ENCODE measurements at places on chromosomes 2 and 18.

DNA sequence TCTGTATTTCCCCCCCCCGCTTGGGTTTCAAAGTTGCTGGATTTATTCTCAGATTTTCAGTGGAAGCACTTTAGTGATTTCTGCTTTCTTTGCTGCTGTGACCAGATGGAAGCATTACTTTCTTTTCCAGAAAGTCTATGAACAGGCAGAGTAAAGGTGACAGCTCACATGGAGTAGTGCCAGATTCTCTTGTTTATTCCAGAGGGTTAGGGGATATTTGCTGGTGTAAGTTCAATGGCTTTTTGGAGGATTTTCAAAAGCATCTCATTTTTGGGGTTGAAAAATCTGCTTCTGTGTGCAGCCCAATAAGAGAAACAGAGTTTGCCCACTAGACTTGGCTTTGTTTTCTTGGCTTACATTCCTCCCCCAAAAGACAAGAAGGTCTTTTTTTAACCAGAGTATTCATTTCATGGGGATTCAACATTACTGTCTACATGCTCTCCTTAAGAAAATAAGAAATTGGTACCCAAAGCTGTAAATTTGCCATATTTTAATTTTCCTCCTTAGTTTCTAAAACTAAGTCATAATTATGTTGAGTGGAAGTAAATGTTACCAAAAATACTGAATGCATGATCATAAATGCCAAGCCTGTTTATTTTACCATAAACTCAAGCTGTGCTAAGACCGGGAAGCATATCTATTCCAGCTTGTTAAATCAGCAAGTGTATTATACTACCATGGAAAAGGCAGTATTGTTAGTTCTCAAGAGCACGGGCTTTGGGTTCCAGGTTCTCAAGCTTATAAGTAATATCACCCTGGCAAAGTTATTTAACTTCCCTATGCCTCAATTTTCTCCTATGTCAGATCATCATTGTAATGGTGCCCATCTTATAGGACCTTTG, 557.2 kb downstream of the CPS1 start:
- DNase-seq = no peak

DNA sequence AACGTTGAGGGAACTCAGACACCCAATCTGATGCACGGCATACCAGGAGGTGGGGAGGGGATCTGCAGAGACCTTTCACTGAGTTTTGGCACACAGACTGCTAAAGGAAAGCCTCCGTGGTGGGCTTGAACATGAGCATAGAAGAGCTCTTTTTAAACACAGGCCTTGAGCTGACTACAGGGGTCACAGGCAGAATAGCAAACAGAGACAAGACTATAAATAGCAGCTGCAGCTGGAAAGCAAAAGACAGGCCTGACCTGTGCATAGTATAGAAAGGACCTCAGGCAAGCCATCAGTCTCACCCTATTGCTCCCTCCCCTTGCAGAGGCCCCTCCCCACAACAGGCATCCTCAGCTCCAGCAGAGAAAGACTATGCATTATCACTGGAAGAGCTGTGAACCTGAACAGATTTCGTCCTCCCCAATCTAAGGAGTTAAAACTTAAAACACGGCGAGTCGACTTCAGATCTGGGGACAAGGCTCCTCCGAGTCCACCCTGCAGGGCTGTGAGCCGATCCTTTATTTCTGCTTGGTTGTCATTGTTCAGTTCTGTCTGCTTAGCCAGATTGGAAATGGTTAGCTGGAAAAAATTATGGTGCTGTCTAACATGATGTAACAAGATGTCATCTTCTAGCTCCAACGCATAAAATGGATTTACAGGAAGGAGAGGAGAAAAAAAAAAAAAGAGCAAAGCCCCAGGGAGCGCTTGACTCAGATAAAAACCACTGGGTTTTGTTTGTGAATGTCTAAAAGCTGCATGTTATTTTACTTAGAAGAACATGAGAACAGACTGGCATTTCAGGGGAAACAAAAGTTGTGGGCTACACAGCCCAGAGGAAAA, 25.2 kb upstream of the LCLAT1 start:
- DNase-seq = no peak

GRCh38 chr18:77170890-77171410, 38.4 kb upstream of the MBP start:
- no peak for DNase-seq

DNA sequence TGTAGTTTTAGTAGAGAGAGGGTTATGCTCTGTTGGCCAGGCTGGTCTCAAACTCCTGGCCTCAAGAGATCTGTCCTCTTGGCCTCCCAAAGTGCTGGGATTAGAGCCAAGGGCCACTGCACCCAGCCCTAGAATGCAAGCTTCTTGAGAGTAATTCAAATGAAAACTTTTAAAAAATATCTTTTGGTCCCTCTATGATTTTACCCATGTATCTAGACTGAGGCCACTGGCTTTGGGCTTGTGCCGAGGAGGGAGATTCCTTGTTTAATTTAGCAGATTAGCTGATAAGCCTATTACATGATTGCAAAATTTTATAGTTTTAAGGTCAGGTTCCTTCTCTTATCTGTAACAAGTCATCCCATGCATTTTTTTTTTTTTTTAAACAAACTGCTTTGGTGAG, 59.5 kb upstream of the CCDC195 start:
- no peak for DNase-seq

DNA sequence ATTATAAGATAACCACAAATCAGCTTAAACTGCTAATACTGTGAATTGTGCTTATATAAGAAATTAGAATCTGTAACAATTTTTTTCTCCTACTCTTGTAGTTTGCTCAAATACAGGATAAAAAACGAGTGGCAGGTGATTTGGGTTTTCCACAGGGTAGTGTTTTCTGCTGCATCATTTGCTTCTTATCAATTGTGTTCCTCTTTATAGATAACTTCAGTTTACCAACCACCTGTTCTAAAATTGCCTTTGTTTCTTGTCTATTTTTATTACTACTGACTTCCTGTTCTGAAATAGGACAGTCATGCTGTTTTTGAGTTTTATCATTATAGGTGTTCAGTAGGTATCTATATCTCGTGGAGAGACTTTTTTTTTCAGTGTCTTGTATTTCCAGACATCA, 56.9 kb downstream of the MFSD6 start:
- no peak for DNase-seq

DNA sequence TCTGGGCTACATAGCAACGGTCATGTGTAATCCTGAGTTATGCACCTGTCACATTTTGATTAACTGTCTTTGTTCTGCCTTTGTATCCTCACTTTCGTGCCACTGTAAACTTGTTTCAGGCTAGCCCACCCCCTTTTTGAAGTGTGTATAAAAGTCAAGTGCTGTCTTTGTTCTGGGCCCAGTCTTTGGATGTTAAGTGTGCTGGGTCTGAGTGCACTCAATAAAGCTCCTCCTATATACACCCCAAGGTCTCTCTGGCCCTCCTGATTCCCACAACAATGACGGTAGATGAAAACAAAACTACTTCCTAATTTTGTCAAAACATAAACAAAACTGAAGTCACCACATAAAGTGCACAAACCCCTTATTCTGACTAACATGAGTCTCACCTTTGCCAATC, 633.4 kb downstream of the DSC3 start:
- DNase-seq = no peak

GRCh38 chr2:68302281-68302875, 17.4 kb downstream of the CNRIP1 start:
- DNase-seq = no peak

DNA sequence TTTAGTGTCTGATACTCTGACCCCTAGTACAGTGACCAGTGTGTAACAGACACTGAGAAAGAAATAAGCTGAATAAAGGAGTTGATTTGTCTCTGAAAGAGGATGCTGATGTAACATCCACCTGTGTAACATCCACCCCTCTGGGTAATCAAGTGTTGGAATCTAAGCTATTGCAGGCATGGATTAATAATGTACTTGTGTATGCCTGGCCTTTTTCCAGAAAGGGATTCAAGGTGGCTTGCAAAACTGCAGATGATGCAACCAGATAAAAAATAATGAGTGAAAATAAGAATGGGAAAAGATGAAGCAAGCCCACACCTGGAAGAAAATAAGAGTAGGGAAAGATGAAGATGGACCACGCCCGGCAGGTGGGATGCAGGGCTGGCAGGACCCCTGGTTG, 48.2 kb upstream of the FOXI3 start:
- no peak for DNase-seq

- no peak for DNase-seq
These were observed 42.8 kb downstream of the SEMA4F start for GRCh38 chr2:74696829-74697228.

GRCh38 chr18:44934901-44935300, 254.2 kb downstream of the SETBP1 start:
- no peak for DNase-seq

- no peak for DNase-seq
These were observed 1.4 kb downstream of the GFPT1 start for GRCh38 chr2:69385443-69386151.

DNA sequence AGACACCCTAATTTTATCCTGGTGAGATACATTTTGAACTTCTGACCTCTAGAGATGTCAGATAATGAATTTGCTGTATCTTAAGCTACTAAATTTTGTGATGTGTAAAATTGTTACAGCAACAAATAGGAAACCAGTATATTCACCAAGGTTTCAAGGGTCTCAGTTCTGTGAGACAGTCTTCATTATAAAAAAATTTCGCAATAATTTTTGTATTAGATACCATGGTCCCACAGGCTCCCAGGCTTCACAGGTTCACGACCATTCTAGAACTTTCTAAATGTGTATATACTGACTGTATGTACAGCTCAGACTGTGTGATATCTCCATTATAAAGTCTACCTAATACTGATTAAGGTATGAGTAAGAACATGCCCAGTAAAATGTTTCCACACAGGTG, 181.4 kb downstream of the ZNF804A start:
- DNase-seq = no peak

DNA sequence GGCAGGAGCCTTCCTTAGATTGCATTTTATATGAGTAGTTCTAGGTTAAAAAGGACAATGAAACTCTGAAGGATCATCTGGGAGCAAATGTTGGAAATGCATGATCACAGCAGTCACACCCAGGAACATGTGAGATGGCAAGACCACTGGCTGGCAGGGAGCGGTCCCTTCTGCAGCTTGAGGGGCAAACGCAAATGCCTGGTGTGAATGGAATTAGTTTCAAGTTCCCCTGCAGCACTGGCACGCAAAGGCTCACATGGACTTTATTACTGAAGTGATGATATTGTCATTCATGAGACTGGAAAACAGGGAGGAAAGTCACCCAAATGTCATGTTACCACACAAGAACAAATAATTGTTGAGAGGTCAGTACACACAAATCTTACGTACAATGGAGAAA, 223.3 kb downstream of the FBXO15 start:
- DNase-seq = no peak

DNA sequence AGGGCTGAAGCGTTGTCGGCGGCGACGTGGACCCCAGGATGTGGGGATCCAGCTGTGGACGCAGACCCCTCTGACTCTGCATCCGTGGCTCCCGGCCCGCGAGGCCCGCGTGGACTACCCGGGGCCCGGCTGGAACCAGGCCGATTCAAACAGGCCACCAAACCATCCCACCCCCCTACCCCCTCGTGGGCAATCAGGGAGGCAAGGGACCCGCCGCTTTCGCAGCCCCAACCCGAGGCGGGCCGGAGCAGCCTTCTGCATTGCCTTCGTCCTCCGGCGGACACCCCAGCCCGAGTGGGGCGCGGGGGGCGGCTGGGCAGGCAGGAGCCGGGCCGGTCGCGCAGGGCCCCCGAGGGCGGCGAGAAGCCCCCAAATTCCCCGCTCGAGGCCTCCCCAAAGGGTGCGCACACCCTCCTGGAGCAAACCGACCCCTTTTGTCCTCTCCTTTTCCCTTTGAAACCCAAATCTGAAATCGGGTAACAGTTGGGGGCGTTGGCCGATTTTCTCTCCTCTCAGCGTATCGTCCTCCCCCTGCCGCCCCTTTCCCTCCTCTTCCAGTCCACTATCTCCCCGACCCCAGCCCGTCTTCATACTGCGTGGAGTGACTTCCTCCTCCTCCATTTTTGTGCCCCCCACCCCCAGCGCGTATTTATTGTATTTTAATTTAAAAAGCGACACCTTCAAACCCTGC, 7.4 kb downstream of the SP9 start:
- peak; percentile 69 for DNase-seq

DNA sequence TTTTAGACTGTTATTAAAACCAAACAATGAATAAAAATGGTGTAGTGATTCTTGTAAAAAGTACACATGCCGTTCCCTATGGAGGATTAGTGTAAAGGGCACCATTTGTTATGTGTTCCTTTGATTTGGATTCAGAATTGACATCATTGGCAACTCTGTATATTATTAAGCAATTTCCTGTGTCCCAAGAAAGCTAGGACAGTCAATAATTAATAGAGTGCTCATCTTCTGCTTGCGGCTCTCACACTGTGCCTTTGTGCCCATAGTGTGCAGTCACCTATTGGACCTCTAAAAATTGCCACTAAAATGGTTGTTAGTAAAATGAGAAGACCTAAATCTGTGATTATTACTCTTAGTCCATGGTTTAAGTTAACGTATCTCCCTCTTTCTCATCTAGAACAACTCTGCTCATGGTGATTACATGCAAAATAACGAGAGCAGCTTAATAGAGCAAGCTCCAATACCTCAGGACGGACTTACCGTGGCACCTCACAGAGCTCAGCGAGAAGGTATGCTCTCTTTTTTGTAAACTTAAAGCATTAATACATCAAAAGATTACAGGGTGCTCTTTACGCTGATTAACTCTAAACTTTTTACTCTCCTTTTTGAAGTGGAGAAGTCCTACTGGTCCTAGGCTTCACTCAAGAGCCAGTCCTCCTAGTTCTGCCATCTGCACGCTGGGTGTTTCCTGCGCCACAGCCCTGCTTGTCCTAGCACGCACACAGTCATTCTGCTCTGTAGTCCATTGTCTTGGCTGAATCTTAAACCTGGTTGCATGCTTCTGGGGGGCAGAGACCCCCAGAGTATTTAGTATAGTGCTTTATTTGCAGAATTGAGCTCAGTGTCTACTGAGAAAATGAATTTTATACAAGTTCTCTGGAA, 16.7 kb downstream of the ZCCHC2 start:
- no peak for DNase-seq

- DNase-seq = no peak
These were observed 80.4 kb downstream of the STK39 start for GRCh38 chr2:168166902-168167510.

DNA sequence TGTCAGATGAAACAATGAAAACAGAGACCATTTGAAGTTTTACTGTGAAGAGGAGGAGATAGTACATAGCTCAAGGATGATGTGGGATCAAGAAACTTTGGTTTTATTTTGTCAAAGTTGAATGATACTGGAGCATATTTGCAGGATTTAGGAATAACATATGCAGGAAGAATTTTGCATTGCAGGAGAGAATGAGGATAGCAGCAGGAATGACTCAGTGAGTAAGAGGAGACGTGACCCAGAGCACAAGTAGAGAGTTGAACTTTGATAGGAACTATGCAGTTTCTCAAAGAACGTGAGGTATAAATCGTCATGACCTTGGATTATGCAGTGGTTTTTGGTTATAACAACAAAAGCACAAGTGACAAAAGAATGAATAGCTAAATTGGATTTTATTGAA, 47.7 kb downstream of the MAPRE2 start:
- DNase-seq = no peak

- no peak for DNase-seq
These were observed 1.5 kb upstream of the AAK1 start for GRCh38 chr2:69645031-69645431.

- no peak for DNase-seq
These were observed 356.1 kb downstream of the SS18 start for GRCh38 chr18:25734336-25734735.

Measured in left forelimb (tissue), 1 donor.